Natural killer cell treated with Interleukin-12 subunit alpha and Interleukin-12 subunit beta and Interleukin-15 and Interleukin-18, amount 100 ng/mL, for 72 hours (primary cell): ENCODE measurements at places on chromosomes 13 and 19. TPM values are rescaled to one million over a fixed set of nuclear protein-coding genes. Genes with fewer than 3 reads are reported as not detected.

DNA sequence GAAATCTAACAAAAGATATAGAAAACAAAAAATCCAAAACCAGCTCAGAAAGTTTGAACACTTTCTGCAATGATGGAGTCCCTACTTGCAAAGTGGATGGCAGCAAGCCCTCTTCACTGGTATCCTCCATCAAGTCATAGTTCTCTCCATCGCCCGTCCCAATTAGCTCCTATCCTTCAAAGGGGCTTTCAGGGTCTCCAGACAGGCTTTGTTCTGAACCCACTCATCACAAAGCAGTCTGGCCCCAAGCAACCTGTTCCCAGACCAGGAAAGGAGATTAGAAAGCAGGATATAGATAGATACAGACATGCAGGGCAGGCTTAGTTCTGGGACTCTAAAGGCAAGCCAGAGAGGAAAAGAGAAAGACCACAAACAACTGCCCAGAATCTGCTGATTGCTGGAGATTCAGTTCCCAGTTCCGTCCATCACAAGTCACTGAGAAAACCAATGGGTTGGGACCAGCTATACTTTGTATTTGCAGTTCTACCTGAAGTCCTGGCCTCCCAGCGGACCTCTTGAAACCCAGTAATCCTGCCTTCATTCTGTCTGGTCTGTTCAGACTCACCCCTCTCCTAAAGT, 47.2 kb upstream of the EPHX3 start:
- no peak for DNase-seq

DNA sequence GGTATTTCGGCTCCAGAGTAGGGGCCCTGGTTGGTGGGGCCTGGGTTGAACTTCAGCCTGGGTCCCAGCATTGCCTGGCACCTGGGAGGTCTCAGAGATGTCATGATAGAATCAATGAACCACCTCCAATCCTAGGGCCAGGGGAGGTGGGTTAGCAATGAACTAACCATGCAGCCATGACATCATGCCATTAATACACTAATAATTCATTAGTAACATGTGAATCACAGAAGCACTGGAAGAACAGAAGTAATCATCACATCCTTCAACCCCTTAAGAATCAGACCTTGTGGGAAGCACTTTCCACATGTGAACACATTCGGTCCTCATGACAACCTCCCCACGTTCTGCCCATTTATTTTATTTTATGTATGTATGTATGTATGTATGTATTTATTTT, 6.9 kb downstream of the NOSIP start:
- DNase-seq, result no peak

DNA sequence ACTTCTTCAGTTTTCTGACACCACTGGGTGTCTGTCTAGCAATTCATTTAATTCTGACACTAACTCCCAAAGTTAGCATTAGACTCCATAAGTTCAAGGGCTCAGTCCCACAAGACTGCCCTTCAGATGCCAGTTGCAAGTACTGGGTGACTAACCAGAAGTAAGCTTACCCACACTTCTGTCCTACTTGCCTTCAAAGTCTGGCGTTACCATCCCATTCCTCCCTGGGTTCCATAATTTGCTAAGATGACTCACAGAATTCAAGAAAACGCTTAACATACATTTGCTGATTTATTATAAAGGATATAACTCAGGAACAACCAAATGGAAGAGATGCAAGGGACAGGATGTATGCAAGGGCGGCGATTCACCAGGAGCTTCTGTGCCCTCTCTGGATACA, 45.5 kb upstream of the NPAS1 start:
- DNase-seq, result no peak

GRCh38 chr19:37583340-37583739, 11.3 kb downstream of the ZNF571 start:
- DNase-seq, result no peak

DNA sequence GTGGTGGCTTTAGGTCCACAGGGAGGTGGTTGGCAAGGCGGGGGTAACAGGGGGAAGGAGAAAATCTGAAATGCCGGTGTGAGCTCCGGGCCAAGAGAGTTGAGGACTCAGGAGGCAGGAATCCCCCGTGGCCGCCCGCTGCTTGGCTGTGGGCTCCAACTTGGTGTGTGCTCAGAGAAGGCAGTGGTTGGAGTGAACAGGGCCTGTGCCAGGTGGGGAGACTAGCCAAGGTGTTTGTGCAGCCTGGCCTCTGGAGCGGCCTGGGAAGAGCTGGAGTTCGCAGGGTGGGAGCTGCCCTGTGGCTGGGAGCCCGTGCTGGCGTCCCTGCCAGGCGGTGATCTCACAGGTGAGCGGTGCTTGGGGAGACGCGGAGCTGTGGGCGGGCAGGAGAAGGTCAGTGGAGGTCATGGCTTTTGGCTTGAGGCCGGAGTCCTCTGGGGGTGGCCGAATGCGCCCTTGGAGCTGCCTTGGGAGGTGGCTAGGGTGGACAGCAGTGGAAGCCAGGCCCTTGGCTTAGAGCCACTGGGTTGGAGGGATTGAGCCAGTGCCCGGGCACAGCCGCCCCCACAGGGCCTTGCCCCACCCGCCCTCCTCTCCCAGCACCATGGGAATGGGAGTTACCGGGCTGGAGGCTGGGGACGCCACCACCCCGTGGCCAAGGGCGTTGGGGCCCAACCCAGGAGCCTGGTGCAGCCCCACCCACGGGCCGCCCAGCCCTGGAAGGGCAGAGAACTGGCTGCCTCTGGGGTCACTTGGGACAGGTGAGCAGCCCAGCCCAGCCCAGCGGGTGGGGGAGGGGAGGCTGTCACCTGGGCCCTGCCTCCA, 7.1 kb upstream of the CIRBP start:
- DNase-seq, result peak; percentile 61

DNA sequence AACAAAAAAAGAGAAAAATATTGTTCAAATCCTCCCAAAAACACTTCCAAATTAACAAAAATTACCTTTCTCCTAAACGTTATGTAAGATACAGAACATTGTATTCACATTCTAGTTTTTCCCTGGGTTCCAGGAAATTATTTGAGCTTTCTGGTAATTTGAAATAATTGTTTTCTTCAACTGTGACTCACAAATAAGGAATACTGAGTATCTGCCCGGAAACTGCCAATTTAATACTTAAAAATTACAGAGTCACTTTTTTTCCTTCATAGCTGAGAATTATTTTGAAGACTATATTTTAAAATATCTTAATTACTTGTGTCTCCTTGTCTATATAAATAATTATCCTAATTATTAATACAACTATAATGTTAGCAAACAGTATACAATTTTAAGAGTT, 709.0 kb upstream of the ARGLU1 start:
- no peak for DNase-seq

DNA sequence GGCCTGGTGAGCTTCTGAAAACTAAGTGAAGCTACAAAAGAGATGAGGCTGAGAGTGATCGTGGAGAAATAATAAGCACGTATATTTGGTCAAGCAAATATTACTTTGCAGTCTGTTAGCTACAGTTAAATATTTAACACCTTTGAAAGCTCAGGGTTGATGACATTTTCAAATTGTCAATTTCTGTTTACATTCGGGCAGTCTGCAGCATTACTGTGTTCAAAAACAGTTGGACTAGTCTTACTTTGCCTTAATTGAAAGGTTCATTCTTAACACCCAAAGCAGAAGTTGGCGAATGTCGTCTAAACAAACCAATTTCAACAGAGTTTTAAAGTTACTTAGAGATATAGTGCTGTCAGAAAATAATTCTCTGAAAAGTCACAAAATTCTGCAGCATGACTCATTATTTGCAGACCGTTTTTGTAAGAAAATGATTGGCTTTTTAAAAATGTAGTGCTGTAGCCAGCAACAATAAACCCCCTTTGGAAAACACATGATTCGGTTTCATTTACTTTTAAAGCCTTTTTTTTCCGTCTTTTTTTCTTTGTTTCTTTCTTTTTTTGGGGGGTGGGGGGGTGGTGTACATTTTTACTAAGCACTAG, 549.0 kb downstream of the GPC6 start:
- DNase-seq, result no peak

Gene SULT2B1
- not detected for total RNA-seq

Gene NRTN
- not detected for total RNA-seq

Gene MBD3L3
- not detected for total RNA-seq

Gene TMEM59L
- not detected for total RNA-seq

Gene PSG3
- total RNA-seq, result not detected
